ENCODE measurements at places on chromosomes 13 and 19.
A peak's percentile ranks its signal among the peaks of the same experiment; 100 is the strongest.

DNA sequence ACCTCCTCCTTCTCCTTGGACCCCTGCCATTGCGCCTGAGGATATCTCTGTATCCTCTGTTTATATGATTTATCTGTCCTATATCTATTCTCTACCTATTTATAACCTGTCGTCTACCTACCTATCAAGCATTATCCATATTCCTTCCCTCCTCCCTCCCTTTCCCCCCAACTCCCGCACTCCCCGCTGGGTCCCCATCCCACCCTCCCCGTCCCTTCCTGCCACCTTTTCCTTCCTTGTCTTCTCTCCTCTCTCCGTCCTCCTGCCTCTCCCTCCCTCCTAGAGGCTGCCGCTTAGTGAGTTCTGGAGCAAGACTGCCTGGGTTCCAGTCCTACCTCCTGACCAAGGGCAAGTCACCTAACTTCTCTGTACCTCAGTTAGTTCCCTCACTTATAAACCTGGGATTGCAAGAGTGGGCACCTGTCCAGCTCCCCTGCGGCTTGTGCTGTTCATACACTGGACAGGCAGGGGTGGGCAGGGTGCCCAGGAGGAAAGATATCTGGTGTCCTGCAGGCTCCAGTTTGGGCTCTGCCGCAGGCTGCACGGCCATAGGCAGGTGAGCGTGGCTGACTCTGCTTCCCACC lies 16.1 kb downstream of the TTYH1 start:
- no peak for DNase-seq

GRCh38 chr19:11581740-11582139 lies 4.3 kb upstream of the ACP5 start:
- DNase-seq: no peak

DNA sequence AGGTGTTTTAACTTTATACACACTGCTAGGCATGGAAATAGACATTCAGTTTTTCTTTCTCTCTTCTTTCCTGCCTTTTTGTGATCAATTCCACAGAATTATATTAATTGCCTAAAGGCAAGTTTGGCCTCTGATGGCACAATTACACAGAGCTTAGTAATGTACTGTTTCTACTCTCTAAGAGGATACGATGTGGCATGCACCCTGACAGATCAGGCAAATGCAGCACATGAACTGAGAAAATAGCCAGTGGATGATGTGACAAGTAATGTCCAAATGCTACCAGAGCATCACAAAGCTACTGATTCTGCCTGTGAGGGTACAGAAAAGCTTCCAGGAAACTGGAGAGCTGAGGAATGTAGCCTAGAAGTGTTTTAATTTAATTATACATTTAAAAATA lies 233.8 kb upstream of the PRR20A start:
- DNase-seq: no peak

DNA sequence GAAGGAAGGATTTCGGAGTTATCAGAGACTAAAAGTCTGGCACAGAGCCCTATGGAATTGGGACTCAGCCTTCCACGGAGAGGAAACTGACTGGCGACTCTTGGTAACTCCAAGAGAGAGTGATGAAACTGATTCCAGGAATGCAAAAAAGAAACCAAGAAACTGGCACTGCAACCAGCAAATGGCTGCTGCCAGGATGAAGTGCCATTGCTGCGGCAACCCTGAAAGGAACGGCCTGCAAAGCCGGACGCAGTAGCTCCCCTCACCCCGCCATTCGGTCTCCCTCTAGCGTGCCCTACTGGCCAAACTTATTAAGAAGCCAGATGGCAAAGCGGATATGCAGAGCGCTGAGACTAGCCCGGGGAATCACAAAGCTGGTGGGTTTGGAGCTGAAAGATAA lies 236.0 kb downstream of the PCDH9 start:
- DNase-seq: no peak

- no peak for DNase-seq
Measured at GRCh38 chr13:97938706-97939475, 14.6 kb upstream of the IPO5 start.

- DNase-seq: peak; percentile 39
Measured at GRCh38 chr19:10565028-10565566, 713 bp downstream of the KRI1 start.

GRCh38 chr13:105914291-105915036 lies 621.0 kb downstream of the EFNB2 start:
- no peak for DNase-seq

DNA sequence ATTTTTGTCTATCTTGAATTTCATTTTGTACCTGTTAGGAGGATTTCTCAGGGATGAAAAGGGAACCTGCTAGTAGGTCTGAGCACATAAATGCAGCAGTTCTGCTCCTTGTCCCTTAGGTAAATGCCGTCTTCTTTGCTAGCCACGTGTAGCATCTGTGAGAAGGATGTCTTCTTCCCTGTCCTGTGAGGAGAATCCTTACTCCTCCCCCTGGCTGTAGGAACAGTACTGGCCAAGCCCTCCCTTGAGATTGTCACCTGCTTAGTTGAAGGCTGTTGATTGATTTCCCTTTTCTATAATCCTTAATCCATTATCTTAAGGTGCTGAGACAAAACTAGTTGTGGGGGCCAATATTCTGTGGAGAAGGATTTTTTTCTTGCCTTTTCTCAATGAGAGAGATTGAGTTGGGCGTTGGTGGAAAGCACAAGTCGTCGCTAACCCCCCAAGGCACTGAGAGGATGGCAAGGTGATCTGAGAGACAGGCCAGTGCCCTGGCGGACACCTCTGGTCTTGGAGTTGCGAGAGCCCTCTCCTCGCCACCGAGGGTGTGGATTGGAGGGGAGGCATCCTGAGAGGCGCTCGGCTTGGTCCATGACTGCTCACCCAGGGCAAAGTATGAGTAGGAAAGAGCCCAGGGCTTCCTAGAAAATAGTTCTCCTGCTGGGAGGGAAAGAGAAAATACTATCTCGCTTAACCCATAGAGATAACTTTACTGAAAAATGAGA lies 216.7 kb downstream of the ATP8A2 start:
- no peak for DNase-seq

DNA sequence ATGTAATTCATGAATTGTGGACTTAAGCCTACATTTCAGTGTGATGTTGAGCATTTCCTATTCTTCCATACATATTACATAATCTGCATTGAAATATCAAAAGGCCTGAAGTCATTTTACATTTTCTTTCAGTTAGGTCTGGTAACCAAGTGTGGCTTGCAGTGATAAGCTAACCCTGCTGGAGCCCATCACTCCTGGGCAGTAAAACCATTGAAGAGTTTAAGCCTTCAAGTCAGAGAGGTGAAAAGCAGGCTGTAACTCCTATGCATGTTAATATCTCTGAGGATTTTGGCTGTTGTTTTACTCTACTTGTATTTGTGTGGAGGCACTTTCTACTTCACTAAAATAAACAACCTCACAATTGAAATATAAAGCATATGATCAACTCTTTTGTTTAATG lies 248.8 kb downstream of the SLITRK5 start:
- no peak for DNase-seq

- no peak for DNase-seq
Measured at GRCh38 chr19:52101866-52102562, 6.4 kb upstream of the ZNF841 start.

DNA sequence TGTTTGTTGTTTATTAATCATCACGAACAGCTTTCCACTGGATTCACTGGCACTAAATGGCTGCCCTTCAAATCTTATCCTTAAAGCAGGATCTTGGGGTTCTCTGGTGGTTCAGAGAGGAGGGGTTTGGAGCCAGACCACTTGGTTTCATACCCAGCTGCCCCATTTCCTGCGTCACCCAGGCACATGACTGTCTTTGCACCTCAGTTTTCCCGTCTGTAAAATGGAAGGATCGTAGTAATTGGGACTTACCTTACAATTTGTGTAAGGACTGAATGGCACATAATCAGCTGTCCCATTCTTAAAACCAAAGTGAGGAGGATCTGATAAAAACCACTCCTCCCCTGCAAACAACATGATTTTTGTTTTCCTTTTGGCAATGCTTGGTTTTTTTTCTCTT lies 318.3 kb downstream of the ZNF536 start:
- DNase-seq: no peak

DNA sequence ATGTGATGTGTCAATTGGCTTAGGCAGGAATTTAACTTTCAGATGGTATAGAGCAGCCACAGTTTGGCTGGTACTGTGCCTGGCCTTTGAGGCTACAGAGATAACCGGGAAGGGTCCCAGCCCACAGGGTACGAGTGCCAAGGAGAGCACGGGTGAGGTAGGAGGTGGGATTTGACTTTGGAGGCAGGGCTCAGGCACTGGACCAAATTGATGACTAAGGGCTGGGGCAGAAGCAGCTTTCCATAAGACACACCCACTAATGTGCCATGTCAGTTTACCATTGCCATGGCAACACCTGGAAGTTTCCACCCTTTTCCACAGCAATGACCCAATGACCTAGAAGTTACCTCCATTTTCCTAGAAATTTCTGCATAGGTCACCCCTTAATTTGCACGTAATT lies 466.2 kb downstream of the TSHZ3 start:
- DNase-seq: no peak

DNA sequence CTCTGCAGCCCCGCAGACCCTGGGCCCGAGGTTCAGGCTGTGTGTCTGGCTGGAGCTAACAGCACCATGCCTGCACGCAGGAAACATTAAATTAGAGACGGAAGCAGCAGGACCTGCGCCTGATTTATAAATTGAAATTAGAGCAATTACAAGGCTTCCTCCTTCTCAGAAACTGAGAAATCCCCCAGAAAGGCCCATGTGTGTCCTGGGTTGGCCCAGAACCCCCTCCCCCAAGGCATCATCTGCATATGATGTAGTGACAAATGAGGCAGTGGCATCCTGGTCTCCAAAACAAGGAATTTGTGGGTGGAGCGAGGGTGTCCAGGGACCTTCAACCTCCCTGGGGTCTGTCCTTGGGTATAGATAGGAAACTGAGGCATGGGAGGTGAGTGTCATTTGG lies 27.2 kb upstream of the SEMA6B start:
- no peak for DNase-seq

DNA sequence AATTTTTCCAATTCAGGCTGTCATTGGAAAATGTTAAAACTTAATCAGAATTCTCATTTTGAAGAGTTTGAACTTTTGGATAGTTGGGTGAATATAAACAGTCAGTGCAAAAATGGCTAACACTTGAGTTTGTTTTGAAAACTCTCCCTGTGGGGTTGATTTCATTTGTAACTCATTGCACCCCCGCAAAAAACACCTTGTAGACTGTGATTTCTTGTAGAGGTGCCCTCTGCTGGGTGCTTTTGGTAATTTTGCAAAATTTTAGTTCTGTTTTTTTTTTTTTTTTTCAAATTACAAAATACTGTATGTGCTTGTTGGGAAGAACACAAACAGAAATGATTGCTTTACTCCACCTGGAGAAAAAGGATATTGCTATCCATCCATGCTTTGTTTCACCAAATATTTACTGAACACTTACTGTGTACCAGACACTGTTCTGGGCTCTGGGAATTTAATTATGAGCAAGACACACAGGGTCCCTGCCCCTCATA lies 28.2 kb upstream of the GPI start:
- no peak for DNase-seq

GRCh38 chr19:42279155-42279901 lies 10.3 kb downstream of the CIC start:
- DNase-seq: no peak

GRCh38 chr13:31885994-31886393 lies 145.6 kb upstream of the FRY start:
- no peak for DNase-seq

- no peak for DNase-seq
Measured at GRCh38 chr13:45878966-45879365, 27.4 kb upstream of the SIAH3 start.

DNA sequence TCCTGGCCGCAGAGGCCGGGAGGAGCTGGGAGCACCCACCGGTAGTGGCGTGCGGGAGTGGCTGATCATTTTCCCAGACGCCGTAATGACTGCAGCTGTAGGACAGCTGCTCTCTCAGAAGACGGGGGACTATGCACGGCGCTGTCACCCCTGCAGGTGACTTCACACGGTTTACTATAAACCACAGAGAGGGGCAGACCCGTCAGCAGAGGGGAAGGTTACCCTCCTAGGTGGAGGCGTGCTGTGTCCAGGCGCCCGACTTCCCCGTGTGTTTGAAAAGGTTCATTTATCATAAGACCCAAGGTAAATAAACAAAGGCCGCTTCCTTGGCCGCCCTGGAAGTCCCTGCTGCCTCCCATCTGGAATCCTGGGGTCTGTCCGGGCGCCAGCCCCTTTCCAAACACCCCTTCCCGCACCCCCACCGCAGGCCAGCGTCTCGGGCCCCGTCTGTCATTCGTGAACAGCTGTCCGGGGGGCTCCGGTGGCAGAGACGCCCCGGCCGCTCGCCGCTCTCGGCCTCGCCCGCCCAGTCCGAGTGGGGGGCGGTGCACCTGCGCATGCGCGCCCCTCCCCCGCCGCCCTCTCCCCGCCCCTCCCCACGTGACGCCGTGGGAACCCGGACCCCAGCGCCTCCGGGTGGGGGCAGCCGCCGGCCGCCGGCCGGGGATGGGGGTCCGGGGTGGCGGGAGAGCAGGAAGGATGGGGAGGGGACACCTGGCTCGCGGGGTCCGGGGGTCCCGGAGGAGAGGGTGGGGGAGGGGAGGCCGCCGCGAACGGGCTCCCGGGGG lies 915 bp downstream of the SHC2 start:
- DNase-seq: no peak

GRCh38 chr13:90640976-90641375 lies 706.5 kb upstream of the MIR17HG start:
- DNase-seq: no peak

DNA sequence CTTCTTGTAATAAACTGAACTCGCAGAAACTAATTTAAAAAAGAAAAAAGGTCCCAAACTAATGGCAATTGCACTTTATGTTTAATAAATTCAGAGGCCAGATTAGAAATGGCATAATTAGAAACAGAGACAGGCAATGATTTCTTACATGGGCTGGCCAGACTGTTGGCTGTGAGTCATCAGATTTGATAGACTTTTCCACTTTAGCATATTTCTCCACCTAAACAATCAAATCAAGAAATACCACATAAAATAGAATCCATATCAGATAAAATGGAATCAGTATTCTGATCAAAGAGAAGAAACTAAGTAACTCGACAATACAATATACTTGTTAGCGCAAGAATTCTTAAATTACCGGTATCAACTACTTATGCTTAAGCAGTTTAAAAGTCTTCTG lies 29.0 kb downstream of the EXOSC8 start:
- DNase-seq: no peak

DNA sequence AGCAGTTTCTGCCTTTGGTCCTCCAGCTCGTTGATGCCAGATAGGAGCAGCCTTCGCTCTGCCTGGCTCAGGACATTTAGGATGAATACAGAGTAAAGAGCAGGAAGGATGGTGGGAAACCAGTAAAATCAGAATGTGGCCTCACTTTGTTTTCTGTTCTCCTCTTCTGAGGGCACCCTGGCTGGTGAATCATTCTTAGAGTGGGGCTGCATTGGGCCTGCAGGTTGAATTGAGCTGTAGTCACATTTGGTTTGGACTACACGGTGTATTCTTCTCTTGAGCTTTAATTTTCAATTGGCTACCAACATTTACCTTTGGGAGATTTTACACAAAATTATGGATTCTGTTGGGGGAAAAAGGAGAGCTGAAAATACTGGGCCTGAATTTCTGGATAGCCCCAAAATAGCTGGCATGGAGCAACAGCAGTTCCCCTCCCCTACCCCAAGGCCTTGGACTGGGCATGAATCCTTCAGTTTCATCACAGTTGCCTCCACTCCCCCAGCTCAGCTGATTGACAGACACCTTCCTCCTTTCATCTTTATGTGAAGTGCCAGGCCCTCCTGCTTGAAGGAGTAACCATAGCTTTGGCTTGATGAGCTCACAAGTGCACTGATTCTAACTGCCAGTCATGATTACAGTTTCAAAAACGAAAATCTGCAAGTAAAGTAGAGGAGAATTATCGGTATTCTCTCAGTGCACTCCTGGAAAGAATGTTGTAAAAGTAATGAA lies 24.3 kb downstream of the ERCC5 start:
- DNase-seq: no peak

- no peak for DNase-seq
Measured at GRCh38 chr19:53808710-53809125, 15.4 kb downstream of the NLRP12 start.

- no peak for DNase-seq
Measured at GRCh38 chr19:1601613-1602064, 3.6 kb downstream of the UQCR11 start.
